ENCODE measurements at places on chromosomes 2 and 18.

GRCh38 chr2:11933854-11934253 is 187.4 kb downstream of the LPIN1 start:
- DNase-seq, result no peak

GRCh38 chr2:237179161-237179560 is 93.5 kb downstream of the COPS8 start:
- no peak for DNase-seq

DNA sequence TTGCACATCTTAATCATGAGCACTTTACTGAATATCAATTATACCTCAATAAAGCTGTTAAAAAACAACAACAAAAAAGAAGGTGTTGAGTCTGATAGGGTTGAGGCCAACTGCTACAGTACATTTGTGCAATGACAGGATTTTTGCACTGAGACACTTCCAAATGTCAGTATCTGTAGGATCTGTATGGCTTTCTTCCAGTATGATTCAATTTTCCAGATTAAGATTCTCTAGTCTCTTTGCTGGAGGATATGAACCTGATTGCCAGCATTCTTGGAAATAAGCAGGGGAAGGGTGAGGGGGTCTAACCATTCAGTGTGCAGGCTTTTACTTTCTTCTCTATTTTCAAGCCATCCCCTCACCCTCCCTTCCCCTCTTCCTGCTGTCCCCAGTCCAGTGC is 85.1 kb downstream of the SEMA4F start:
- no peak for DNase-seq

GRCh38 chr2:225040856-225041206 is 1.4 kb downstream of the DOCK10 start:
- DNase-seq, result no peak

GRCh38 chr2:9095690-9096089 is 92.2 kb upstream of the MBOAT2 start:
- DNase-seq, result no peak

GRCh38 chr2:204691911-204692510 is 146.7 kb downstream of the PARD3B start:
- peak; percentile 79 for DNase-seq

DNA sequence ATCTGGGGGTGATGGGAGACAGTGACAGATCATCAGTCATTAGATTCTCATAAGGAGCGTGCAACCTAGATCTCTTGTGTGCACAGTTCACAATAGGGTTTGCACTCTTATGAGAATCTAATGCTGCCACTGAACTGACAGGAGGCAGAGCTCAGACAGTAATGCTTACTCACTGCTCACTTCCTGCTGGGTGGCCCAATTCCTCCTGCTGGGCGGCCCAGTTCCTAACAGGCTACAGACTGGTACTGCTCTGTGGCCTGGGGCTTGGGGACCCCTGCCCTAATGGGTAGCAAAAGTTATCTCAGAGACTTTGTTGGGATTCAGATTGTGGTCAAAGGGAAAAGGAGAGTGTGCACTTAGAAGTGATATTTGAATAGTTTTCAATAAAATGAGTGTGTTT is 840.1 kb upstream of the ID2 start:
- DNase-seq, result no peak

GRCh38 chr18:61470031-61470674 is 136.9 kb downstream of the CDH20 start:
- no peak for DNase-seq

DNA sequence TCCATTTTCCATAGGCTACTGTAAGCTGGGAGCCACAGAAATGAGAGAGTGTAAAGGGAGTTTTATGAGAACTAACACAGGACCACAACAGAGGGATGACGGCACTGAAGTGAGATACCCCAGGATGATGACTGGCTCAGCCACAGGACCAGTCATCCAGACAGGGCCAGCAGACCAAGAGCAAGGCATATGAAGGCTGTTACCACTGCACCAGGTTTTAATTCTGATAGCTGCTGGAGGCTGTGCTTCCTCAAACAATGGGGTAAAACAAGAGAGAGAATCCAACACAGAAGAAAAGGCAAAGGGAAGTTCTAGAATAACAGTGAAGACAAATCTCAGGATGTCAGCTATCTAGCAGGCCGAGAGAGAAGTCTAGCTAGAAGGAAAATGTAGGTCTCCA is 94.9 kb downstream of the BCL2 start:
- no peak for DNase-seq

- no peak for DNase-seq
Observed at GRCh38 chr2:155766342-155767115, 566.0 kb downstream of the NR4A2 start.

DNA sequence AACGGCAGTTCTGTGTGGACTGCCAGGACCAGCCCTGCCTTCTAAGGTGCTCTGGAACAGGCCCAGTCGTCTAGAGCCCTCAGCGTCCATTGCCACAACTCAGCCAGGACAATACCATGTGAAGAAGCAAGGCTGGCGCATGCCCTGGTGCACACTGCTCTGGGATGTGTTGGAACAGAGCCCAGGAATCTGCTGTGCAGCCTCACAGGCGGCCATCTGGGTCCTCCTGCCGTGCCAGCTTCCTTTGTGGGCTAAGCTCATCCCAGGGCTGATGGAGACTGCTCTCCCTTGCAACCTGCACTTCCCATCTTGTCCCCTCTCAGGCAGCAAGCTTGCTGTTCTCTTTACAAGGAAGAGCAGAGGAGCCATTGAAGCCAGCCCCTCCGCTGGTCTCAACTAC is 246.4 kb upstream of the PXDN start:
- DNase-seq, result no peak

DNA sequence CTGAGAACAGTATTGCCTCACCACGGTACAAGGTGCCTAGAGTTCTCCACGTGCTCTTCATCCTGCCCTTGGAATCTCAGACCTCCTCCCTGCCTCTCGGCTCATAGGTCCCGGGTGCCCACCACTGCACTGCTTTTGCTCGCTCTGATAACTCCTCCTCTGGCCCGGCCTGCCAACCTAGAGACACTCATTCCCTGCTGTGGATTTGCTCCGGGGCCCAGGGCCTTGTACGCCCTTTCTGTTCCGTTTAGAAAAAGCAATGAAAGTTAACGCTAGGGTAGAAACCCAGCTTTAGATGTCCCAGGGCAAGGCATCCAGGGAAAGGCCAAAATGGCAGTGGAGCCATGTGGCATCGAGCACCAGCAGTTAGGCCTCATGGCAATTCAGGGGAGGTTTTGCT is 253.9 kb downstream of the VAPA start:
- DNase-seq, result no peak

DNA sequence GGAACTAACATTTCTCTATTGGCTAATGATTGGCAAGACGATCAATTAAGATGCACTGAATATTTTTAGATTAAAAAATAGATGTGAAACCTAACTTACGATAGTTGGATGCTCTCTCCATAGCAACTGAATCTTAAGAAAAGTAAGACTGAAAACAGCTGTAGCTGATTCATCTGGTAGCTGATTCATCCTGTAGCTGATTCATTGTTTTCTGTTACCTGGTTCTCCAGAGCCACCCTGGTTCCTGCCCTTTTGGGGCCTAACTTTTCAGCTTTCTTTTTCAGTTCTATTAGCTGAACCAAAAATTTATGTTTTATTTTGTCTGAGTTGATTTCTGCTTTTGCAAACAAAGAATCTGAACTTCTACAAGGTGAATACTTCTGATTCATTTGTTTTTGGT is 22.7 kb upstream of the SPR start:
- DNase-seq, result no peak

DNA sequence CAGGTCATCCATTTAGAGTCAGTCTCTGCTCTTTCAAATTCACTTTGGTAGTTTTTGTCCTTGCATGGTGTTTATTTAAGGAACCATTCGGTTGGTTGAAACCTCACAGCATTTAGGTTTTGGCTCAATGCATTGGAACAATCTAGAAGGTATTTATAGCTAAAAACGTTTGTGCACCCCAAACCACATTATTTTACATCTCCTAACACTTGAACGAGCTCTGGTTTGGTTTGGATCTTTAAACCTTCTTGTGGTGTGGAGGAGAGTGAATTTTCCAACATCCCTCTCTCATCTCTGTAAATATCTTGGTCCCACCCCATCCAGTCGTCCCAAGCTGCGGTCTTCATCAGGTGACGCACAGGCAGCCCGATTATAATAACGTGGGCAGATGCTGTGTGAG is 287.9 kb downstream of the LPIN1 start:
- no peak for DNase-seq

DNA sequence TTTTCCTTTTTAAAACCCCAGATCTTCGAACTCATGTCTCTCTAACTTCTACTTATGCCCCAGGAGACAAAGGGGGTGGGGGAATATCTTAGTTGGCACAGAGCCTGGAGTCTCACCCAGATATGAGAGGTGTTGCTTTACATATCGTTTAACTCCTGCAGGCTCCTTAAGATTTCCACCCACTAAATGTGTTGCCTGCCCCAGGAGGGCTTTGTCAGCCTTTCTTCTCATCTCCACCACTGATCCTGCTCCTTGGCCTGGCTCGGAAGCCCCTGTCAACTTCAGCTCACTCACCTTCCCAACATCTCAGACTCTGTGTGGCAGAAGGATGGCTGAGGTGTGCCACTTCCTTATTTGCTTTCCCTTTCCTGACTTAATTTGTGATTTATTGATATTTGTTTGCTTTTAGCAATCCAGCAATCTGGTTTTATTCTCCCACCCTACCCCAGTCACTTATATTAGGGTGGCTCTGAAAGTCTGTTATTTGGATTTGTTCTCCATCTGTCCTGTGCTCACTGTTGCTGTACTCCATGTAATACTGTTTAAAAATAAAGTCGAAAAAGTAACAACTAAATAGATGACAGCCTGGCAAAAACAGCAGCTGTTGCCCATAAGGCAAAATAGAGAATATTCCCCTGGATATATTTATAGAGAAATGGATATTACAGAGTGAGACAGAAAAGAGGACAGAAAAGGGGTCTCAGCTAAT is 200.6 kb downstream of the ZBTB7C start:
- DNase-seq, result no peak

GRCh38 chr18:24249716-24250115 is 110.9 kb downstream of the CABYR start:
- DNase-seq, result no peak

- no peak for DNase-seq
Observed at GRCh38 chr2:122136056-122136455, 380.6 kb downstream of the TSN start.

- DNase-seq, result no peak
Observed at GRCh38 chr2:223079925-223080324, 27.9 kb downstream of the KCNE4 start.

DNA sequence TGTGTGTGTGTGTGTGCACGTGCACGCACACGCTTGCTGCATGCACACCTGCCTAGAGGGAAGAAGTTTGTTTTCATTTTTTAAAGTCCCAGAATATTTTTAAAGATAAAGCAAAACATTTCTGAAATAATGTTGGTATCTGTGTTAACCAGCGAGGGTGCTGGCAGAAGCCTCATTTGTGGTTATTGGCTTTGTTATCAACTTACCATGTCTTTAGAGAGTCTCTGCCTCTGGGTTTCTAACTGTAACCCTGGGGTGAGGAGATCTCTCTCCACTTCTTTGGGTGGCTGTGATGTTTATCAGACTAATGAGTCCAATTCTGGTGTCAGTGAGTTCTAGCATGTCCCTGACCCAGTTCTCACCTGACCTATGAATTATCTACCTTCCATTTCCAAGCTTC is 927.6 kb upstream of the FANCL start:
- DNase-seq, result no peak

DNA sequence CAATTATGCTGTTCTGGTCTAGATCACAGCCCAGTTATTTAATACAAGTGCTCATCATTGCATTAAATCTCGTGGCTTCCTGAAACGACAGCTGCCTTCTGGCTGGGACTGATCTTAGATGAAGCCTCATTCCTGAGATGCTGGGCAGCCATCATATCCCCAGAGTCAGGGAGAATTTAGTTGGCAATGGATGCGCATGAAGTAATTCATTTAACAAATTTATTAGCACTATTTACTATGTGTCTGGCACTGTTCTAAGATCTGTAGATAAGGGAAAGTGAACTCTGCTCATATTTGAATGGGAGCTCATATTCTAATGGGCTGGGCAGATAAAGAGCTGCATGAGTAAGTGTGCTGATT is 244.7 kb downstream of the KCNS3 start:
- no peak for DNase-seq

DNA sequence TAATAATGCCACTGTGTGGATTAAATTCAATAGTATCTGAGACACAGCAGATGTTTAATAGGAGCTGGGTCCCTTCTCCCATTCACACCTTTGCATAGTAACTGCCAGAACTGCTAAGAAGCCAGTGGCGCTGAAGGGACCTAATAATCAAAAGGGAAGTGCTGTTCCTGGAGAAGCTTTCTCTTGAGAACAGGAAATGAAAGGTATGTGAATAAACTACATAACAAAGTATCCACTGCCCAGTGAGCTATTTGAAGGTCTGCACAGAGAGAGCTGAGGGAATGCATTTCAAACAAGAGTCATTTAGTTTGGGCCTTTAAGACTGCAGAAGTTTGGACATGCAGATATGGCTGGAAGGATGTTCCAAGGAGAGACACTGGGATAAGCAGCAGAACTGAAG is 56.1 kb upstream of the KIDINS220 start:
- no peak for DNase-seq

- DNase-seq, result no peak
Observed at GRCh38 chr2:108412995-108413710, 35.4 kb downstream of the SULT1C4 start.

DNA sequence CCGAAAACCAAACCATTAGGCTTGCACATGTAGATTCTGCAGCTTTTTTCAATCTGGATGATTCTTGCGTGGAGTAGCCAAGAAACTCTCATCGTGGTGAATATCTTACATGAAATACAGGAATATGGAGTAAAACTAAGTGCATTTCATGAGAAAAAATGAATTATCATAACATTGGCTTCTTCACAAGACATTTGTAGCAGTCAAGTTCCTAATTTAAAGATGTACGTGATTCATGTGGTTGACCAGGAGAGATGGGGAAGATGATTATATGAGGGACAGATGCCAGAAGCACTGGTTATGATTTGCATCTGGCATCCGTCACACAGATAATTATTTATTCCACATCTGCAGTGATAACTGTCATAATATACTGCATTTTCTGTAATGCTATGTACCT is 90.4 kb downstream of the ANTXR1 start:
- no peak for DNase-seq

DNA sequence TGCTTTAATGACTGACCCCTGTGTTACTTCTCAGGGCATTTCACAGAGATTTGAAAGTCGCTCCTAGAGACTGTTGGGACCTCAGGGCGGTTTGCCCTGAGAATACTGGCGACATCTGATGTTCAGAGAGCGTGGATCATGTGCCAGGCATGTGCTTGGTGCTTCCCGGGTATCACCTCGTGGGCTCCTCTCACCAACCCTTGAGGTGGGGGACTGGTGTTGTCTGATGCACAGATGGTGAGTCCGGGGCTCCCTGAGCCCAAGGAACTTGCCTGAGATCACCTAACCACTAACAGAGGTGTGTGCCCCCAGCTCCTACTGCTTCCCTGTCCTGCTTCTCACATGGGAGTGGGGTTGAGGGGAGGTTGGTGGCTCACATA is 16.2 kb downstream of the ATOH8 start:
- no peak for DNase-seq

- DNase-seq, result peak; percentile 59
Observed at GRCh38 chr2:238596571-238597551, 170.1 kb downstream of the ASB1 start.

GRCh38 chr2:134021830-134022524 is 231.9 kb upstream of the MGAT5 start:
- no peak for DNase-seq

- DNase-seq, result no peak
Observed at GRCh38 chr2:46008091-46008870, 288.9 kb upstream of the EPAS1 start.

- no peak for DNase-seq
Observed at GRCh38 chr2:129056309-129056958, 737.8 kb upstream of the HS6ST1 start.

Measured in retinal pigment epithelial cell (primary cell).